Tibial nerve (tissue), 4 donors: ENCODE measurements at places on chromosomes 3 and 15. TPM values are rescaled to one million over a fixed set of nuclear protein-coding genes. Genes with fewer than 3 reads are reported as not detected.
A peak's percentile ranks its signal among the peaks of the same experiment; 100 is the strongest.

GRCh38 chr3:104108522-104108921 lies 1258.2 kb upstream of the ALCAM start:
- H3K27me3 ChIP-seq = no peaks in the 10 kb centered on the region
- DNase-seq = no peak

GRCh38 chr15:74826364-74826819 lies at the start of gene CPLX3:
CPLX3 (plus strand) TSS chr15:74826627; CDS start chr15:74826704, 77 bp downstream.
- H3K4me1 ChIP-seq = no peaks in the 10 kb centered on the region
- H3K4me3 ChIP-seq = no peak within 1 kb of the TSS
- no peaks in the 10 kb centered on the region for H3K36me3 ChIP-seq
- DNase-seq = no peak
- peaks cover 48% of the 10 kb centered on the region for H3K27me3 ChIP-seq
- no peak within 1 kb of the TSS for H3K27ac ChIP-seq

GRCh38 chr3:112348943-112349342 lies 16.0 kb downstream of the CD200 start:
- H3K4me3 ChIP-seq = no peak overlapping the region
- H3K4me1 ChIP-seq = peaks cover 15% of the 10 kb centered on the region
- no peaks in the 10 kb centered on the region for H3K27me3 ChIP-seq
- H3K36me3 ChIP-seq = no peaks in the 10 kb centered on the region
- no peak for DNase-seq

- H3K36me3 ChIP-seq = no peaks in the 10 kb centered on the region
- no peak overlapping the region for H3K27ac ChIP-seq
- no peaks in the 10 kb centered on the region for H3K4me1 ChIP-seq
- H3K27me3 ChIP-seq = no peaks in the 10 kb centered on the region
- H3K4me3 ChIP-seq = no peak overlapping the region
These were observed 49.8 kb downstream of the NIPA2 start for GRCh38 chr15:22888120-22888859.

DNA sequence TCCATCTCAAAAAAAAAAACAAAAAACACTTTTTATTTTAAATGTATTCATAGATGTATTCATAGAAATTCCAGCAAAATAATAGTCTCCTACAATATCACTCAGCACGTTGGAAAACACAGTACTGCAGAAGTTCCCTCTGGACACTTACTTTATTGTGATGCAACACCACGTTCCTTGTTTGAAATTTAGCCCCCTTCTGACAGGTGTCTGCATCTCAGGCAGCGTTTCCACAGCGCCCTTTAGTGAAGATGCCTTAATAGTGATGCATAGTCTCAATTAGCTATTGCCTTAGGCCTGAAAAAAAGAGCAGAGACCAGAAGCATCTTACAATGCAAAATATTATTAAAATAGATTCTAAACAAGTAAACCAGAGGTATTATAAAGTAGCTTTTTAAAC lies 20.3 kb downstream of the IL12A start:
- no peaks in the 10 kb centered on the region for H3K36me3 ChIP-seq
- no peaks in the 10 kb centered on the region for H3K27me3 ChIP-seq
- no peaks in the 10 kb centered on the region for H3K4me1 ChIP-seq
- H3K27ac ChIP-seq = no peak overlapping the region
- no peak for DNase-seq

DNA sequence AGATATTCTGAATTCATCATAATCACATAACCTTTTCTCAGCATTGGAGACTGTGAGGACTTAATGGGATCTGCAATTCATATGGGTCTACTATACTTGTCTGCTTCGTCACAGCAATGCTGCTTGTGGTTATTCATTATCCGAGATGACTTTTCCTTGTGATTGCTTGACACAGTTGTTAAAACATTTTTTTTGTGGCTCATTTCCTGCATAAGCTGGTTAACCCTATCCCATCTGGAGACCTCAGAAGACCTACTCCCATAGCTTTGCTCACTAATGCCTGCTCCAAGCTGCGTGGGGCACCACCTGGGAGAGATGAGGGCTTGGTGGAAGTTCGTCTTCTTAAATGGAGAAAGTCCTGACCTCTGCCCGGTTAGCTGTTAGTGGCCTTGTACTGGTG lies 360.8 kb downstream of the CHST2 start:
- H3K4me3 ChIP-seq = no peak overlapping the region
- H3K27ac ChIP-seq = no peak overlapping the region
- DNase-seq = no peak
- H3K27me3 ChIP-seq = no peaks in the 10 kb centered on the region

DNA sequence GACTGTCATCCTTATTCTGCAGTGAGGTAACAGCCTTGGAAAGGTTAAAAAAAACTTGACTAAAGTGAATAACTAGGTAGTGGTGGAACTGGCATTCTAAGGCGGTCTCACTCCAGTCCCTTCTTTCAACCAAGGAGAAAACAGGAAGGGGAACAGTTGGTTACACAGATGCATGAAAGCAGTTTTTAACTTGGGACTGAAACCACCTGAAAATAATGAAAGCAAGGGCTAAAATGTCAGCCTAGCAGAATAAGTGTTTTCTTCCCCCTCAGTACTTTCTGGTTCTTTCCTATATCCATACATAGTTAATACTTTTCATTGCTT lies 748 bp upstream of the AVEN start:
- H3K36me3 ChIP-seq = no peaks in the 10 kb centered on the region
- H3K4me1 ChIP-seq = no peaks in the 10 kb centered on the region
- peak overlapping the region; percentile 89 for H3K27ac ChIP-seq
- no peak overlapping the region for H3K4me3 ChIP-seq

DNA sequence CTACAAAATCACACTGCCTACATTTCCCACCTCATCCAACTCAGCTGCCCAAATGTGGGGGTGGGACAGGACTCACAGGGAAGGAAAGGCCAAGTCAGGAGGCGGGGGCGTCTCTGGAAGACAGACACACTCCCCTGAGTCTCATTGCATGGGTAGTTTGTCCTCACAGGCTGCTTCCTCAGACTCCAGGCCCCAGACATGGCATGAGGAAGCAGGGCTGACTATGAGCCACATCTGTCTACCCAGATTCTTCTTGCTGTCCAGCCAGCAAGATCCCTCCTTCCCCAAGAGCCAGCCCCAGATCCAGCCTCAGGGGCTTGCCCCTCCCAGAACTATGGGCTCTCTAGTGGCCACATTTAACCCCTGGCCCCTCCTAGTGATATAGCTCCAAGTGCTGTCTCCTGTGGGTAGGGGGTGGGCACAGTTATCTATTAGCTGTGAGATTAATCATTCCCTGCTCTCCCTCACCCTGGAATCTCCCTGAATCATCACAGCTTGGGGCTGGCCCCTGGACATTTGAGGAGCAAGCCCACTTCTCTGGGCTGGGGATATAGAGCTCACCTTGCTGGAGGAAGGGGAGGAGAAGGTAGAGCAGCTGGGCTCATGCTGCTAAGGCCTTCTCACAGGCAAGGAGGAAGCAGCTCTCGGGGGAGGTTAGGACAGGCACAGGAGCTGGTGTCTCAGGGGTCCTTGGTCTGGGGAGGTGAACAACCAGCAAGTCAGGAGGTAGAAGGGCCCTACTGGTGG lies 2.1 kb upstream of the CCDC33 start:
- DNase-seq = no peak
- H3K4me1 ChIP-seq = no peaks in the 10 kb centered on the region
- H3K27me3 ChIP-seq = no peaks in the 10 kb centered on the region

DNA sequence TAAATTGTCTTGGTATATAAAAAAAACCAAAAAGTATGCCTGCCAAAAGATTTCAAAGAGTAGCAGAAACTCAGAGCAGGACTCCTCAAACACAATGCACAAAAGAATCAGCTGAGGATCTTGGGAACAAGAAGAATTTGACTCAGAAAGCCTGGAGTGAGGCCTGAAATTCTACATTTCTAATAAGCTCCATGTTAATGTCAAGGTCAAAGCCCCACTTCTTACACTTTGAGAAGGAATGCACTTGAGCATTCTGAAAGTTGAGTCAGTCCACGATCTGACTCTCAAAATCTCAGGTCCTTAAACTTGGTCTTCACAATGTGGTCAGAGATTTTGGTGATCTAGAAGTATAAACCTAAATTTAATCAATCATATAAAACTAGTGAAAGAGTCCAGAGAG lies 910.0 kb upstream of the GBE1 start:
- no peaks in the 10 kb centered on the region for H3K27me3 ChIP-seq
- no peaks in the 10 kb centered on the region for H3K4me1 ChIP-seq
- H3K27ac ChIP-seq = no peak overlapping the region
- no peak overlapping the region for H3K4me3 ChIP-seq

GRCh38 chr3:97949110-97949485 lies 23.1 kb downstream of the RIOX2 start:
- H3K27ac ChIP-seq = no peak overlapping the region
- H3K36me3 ChIP-seq = no peaks in the 10 kb centered on the region
- no peaks in the 10 kb centered on the region for H3K4me1 ChIP-seq

- no peak overlapping the region for H3K27ac ChIP-seq
- no peak for DNase-seq
- no peaks in the 10 kb centered on the region for H3K4me1 ChIP-seq
- no peak overlapping the region for H3K4me3 ChIP-seq
These were observed 190.9 kb upstream of the CFAP20DC start for GRCh38 chr3:59240666-59241255.

DNA sequence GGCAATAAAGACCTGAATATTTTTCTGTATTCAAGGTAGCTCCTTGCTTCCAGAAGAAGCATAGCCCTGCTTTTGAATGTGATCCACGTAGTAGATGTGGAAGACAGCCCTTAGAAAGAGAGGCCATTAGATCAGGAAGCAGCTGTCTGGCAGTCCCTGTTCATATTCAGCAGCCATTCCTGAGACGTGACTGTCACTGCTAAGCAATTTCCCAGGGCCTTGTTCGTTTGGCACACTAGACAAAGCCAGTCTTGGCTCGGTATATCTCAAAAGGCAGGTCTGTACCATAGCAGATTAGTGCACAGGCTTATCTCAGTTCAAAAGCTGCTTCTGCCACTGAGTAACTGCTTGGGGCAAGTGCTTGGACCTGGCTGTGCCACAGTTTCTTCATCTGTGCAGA lies 287.8 kb upstream of the MCTP2 start:
- no peak overlapping the region for H3K4me3 ChIP-seq
- H3K27ac ChIP-seq = no peak overlapping the region
- H3K4me1 ChIP-seq = no peaks in the 10 kb centered on the region
- H3K36me3 ChIP-seq = no peaks in the 10 kb centered on the region

GRCh38 chr3:170360466-170360865 lies 3.0 kb downstream of the SKIL start:
- H3K36me3 ChIP-seq = no peaks in the 10 kb centered on the region
- no peaks in the 10 kb centered on the region for H3K27me3 ChIP-seq
- no peak for DNase-seq
- no peak overlapping the region for H3K27ac ChIP-seq
- peaks cover 14% of the 10 kb centered on the region for H3K4me1 ChIP-seq

DNA sequence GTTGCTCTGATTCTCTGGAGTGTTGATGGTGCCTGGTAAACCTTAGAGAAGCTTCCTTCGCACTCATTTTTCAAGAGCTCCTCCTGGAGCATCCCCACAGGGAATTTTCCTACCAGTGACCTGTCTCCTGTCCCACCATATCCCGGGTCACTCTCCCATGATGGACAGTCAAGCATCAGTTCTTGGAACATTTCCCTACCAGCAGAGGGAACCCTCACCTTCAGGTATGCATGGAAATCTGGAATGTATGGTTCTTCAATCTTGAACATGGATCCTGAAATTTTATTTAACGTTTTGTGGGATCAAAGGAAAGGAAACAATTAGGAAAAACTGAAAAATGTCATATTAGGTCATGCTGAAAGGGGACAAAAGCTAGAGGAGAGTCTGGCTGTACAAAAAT lies 153.8 kb downstream of the SPATA16 start:
- no peaks in the 10 kb centered on the region for H3K27me3 ChIP-seq
- H3K4me3 ChIP-seq = no peak overlapping the region
- no peak overlapping the region for H3K27ac ChIP-seq

GRCh38 chr15:72966641-72967040 lies 85.6 kb upstream of the NEO1 start:
- H3K27ac ChIP-seq = no peak overlapping the region
- no peaks in the 10 kb centered on the region for H3K36me3 ChIP-seq
- H3K27me3 ChIP-seq = no peaks in the 10 kb centered on the region
- H3K4me1 ChIP-seq = no peaks in the 10 kb centered on the region

DNA sequence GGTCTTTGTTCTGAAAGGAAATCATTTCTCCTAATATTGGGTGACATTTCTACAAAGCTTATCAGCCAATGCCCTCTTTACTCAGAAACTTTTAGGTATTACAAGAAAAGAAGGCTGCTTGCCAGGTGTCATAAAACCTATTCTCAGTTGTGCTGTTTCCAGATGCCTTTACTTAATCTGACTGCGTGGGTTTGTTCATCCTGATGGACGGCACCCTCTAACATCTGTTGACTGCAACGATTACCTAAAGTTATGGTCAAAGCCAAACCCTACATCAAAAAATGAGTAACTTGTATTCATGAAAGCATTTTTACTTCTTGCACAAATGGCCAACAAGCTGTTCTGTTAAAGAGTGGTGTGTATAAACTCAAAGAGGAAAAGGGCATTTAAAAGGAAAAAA lies 207.7 kb upstream of the PDZRN3 start:
- no peaks in the 10 kb centered on the region for H3K36me3 ChIP-seq
- no peak for DNase-seq
- H3K4me3 ChIP-seq = no peak overlapping the region
- H3K4me1 ChIP-seq = peaks cover 12% of the 10 kb centered on the region

- H3K4me3 ChIP-seq = no peak overlapping the region
- H3K4me1 ChIP-seq = no peaks in the 10 kb centered on the region
- no peak for DNase-seq
- H3K27ac ChIP-seq = no peak overlapping the region
- no peaks in the 10 kb centered on the region for H3K27me3 ChIP-seq
These were observed 797.4 kb downstream of the GRM7 start for GRCh38 chr3:7658294-7658693.

- no peak for DNase-seq
- no peaks in the 10 kb centered on the region for H3K4me1 ChIP-seq
- H3K27me3 ChIP-seq = no peaks in the 10 kb centered on the region
These were observed 257.4 kb downstream of the SQOR start for GRCh38 chr15:45892182-45892581.

GRCh38 chr3:134795746-134796280 lies 753 bp downstream of the EPHB1 start:
- no peak overlapping the region for H3K27ac ChIP-seq
- peaks cover 20% of the 10 kb centered on the region for H3K4me1 ChIP-seq
- no peaks in the 10 kb centered on the region for H3K27me3 ChIP-seq
- H3K36me3 ChIP-seq = no peaks in the 10 kb centered on the region
- no peak for DNase-seq

- no peak for DNase-seq
- no peak overlapping the region for H3K27ac ChIP-seq
- H3K4me3 ChIP-seq = no peak overlapping the region
- H3K4me1 ChIP-seq = no peaks in the 10 kb centered on the region
- no peaks in the 10 kb centered on the region for H3K27me3 ChIP-seq
- no peaks in the 10 kb centered on the region for H3K36me3 ChIP-seq
These were observed 597.7 kb downstream of the OTOL1 start for GRCh38 chr3:162094301-162094700.

Gene ARPIN
- total RNA-seq = 22.3 TPM

Gene C2CD4B
- 1.8 TPM for total RNA-seq

Gene CD200
- 4.5 TPM for total RNA-seq

Gene WDR93
- 0.21 TPM for total RNA-seq

Gene CASR
- not detected for total RNA-seq

Gene IQCF2
- total RNA-seq = not detected

Gene CD200R1
- 0.22 TPM for total RNA-seq

Gene SLC7A14
- not detected for total RNA-seq

Gene KNG1
- total RNA-seq = not detected

Gene GOLGA6L7
- not detected for total RNA-seq

Gene RASGRP1
- 0.22 TPM for total RNA-seq
